ENCODE measurements at places on chromosomes 1 and 21. TPM values are rescaled to one million over a fixed set of nuclear protein-coding genes. Genes with fewer than 3 reads are reported as not detected.

DNA sequence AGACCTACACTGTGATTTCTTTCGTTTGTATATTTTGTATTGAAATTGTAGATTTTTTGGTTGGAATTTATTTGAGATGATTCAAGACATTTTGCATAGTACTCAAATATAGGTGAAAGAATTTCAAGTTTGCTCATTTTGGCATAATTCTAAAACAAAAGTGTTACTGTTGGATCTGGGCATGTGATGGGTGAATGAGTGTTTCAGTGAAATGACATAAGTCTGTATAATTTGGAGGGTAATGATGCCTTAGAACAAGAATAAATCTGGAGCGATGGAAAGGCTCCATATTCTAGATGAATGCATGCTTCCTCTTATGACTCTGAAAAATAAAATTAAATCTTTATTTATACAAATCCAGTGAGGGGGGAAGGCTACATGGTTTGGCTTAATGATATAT is 41.0 kb downstream of the NFIA start:
- H3K27me3 ChIP-seq, result no peaks in the 10 kb centered on the region
- H3K27ac ChIP-seq, result no peak overlapping the region
- H3K4me1 ChIP-seq, result peaks cover 40% of the 10 kb centered on the region
- H3K36me3 ChIP-seq, result no peaks in the 10 kb centered on the region
- no peak overlapping the region for H3K4me3 ChIP-seq
- DNase-seq, result no peak

DNA sequence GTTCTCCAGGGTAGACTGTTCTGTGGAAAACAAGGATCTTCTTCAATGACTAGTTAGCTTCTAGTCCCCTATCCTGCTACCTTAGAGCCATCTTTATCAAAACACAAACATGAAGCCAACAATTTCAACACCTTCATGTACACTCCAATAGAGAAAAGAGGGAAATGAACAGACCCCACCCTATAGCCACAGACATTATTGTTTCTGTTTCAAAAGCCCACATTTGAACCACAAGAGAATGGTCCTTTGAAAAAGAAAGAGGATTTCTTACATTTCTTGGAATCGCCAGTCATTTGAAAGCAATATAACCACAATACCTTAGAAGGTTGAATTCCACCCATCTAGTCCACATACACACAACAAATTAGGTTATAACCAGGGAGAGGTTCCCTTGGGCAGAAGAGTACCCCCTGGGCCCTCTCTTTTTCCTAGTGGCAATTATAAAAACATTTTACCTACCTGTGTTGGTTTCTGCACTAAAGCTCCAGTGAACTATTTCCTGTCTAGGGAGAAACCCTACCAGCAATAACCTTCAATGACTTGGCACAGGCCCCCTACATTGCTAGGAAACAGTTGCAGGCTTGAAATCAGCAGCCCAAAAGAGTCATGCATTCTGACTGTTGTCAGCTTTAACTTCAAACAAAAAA is 2.7 kb upstream of the LPGAT1 start:
- no peak overlapping the region for H3K4me3 ChIP-seq
- H3K27me3 ChIP-seq, result peaks cover 3% of the 10 kb centered on the region
- H3K27ac ChIP-seq, result no peak overlapping the region
- H3K36me3 ChIP-seq, result no peaks in the 10 kb centered on the region
- DNase-seq, result no peak
- peaks cover 9% of the 10 kb centered on the region for H3K4me1 ChIP-seq

GRCh38 chr1:121522061-121522759 is 337.4 kb downstream of the SRGAP2C start:
- no peaks in the 10 kb centered on the region for H3K36me3 ChIP-seq
- peaks cover 14% of the 10 kb centered on the region for H3K27me3 ChIP-seq
- no peak overlapping the region for H3K4me3 ChIP-seq
- peak; percentile 27 for DNase-seq
- H3K4me1 ChIP-seq, result no peaks in the 10 kb centered on the region
- no peak overlapping the region for H3K27ac ChIP-seq

GRCh38 chr1:89167590-89168230 is 8.1 kb downstream of the GBP7 start:
- H3K27me3 ChIP-seq, result no peaks in the 10 kb centered on the region
- no peak overlapping the region for H3K4me3 ChIP-seq
- peak; percentile 86 for DNase-seq
- H3K4me1 ChIP-seq, result no peaks in the 10 kb centered on the region

DNA sequence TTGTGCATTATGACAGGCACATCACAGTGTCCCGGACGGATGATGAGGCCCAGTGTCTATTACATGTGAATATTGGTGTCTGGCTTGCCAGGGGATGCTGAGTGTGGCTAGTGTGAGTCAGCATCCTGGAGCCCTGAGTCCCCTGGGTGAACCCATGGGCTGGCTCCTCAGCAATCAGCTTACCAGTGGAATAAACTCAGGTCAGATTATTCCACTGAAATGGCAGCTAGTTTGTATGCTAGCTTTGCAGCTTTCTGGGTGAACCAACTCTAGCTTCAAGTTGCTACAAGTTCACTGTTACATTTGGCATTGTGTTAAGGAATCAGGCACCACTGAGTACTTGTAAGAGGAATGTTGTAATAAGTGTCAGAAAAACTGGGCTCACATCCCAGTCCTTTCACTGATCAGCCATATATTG is 23.9 kb upstream of the RPTN start:
- peaks cover 13% of the 10 kb centered on the region for H3K4me1 ChIP-seq
- no peak overlapping the region for H3K4me3 ChIP-seq
- H3K36me3 ChIP-seq, result no peaks in the 10 kb centered on the region
- H3K27ac ChIP-seq, result no peak overlapping the region
- H3K27me3 ChIP-seq, result no peaks in the 10 kb centered on the region
- DNase-seq, result peak; percentile 90

DNA sequence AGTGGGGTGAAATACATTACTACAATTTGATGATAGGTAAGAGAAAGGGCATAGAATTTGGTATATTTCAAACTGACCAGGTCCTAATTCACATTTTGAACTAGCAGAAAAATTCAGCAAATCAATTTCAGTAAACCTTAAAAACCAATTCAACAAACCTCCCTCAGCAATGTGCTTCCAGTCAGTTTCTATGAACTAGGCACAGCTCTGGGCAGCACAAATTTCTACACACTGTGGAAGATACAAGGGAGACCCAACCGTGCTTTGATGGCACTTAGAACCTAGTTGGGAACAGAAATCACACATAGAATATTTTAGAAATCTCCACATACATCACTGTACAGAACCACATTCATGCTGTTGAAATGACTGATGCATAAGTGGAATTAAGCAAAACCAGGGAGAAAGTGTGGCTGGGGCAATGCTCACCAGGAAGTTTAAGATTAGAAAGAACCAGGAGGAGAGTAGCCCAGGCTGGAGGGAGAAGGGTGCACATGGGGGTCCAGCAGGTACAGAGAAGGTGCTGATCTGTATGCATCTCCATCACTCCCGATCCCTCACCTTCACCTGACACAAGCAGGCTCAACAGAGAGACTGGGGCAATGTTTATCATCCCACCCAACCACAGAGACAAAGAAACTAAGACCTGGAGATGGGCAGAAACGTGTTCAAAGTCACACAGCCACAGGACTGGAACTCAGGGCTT is 14.8 kb downstream of the C1orf226 start:
- no peaks in the 10 kb centered on the region for H3K27me3 ChIP-seq
- H3K4me1 ChIP-seq, result peaks cover 1% of the 10 kb centered on the region
- no peak for DNase-seq
- H3K36me3 ChIP-seq, result no peaks in the 10 kb centered on the region
- H3K4me3 ChIP-seq, result no peak overlapping the region

DNA sequence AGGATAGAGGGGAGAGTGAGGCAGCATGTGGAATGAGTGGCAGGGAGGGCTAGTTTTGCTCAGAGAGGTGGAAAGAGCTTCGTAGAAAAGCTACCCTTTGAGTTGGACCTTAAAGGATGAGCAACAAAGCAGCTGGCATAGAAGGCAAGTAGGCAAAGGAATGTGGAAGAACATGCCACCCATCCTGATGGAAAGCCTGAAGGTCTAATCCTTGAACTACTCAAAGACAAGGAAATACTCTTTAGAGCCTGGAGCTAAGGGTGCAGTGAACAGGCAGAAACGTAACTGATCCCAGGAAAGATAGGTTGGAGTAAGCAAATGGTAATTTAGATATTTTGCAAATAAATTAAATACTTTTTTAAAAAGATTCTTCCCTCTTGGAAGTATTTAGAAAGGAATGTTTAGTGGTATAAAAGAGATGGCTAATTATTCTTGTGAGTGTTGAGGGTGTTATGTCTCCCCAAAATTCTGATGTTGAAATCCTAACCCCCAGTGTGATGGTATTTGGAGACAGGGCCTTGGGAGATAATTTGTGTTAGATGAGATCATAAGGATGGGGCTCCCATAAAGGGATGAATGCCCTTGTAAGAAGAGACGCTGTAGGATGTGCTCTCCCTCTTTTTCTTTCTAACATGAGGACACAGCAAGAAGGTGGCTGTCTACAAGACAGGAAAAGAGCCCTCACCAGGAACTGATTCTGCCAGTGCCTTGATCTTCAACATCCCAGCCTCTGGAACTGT is 308.1 kb upstream of the RUNX1 start:
- DNase-seq, result no peak
- no peaks in the 10 kb centered on the region for H3K27me3 ChIP-seq
- no peak overlapping the region for H3K4me3 ChIP-seq
- H3K4me1 ChIP-seq, result no peaks in the 10 kb centered on the region

DNA sequence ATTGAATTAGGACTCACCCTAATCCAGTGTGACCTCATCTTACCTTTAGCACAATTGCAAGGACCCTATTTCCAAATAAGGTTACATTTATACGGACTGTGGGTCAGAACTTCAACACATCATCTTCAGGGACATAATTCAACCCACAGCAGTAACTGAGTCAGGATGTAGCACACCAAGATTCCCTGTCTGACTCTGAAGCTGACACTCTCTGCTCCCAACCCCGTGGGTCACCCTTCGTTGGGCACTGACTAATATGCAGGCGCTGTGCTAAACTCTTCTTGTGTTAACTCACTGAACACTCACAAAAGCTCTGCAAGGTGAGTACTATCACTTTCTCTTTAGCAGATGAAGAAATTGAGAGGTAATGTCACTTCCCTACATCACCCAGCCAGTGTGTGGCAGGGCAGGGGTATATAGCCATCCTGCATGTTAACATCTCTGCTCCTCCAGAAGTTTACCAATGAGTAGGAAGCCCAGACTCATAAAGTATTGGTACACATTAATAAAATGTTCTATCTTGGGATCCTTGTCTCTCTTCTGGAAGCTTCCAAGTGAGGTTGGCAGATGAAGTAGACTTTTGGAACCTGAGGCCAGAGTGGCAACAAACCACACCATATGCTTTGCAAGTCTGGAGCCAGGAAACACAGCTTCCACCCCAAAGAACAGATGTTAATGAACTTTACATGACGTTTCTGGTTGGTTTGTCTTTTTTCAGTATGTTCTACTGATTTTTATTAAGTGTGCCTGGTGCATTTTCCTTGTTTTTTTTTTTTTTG is 139.2 kb upstream of the KLHDC7A start:
- no peak overlapping the region for H3K27ac ChIP-seq
- H3K4me3 ChIP-seq, result no peak overlapping the region
- H3K27me3 ChIP-seq, result no peaks in the 10 kb centered on the region

DNA sequence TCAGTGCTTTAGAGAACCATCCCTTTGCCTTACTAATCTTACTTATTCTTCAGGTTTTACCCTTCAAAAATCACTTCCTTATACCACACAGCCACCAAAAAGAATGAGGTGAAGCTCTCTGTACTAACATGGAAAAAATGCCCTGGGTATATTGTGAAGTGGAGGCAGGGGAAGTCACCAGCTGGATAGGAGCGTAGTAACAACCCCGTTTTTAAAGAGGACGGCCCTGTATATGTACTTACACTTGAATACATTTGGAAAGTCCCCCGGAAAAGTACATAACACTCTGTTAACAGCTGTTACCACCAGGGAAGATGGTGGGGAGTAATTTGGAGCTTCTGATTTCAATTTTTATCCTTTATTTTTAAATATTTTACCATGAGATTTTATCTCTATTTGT is 28.2 kb upstream of the KHDRBS1 start:
- H3K27ac ChIP-seq, result no peak overlapping the region
- H3K27me3 ChIP-seq, result no peaks in the 10 kb centered on the region
- no peaks in the 10 kb centered on the region for H3K36me3 ChIP-seq
- no peaks in the 10 kb centered on the region for H3K4me1 ChIP-seq
- no peak overlapping the region for H3K4me3 ChIP-seq

DNA sequence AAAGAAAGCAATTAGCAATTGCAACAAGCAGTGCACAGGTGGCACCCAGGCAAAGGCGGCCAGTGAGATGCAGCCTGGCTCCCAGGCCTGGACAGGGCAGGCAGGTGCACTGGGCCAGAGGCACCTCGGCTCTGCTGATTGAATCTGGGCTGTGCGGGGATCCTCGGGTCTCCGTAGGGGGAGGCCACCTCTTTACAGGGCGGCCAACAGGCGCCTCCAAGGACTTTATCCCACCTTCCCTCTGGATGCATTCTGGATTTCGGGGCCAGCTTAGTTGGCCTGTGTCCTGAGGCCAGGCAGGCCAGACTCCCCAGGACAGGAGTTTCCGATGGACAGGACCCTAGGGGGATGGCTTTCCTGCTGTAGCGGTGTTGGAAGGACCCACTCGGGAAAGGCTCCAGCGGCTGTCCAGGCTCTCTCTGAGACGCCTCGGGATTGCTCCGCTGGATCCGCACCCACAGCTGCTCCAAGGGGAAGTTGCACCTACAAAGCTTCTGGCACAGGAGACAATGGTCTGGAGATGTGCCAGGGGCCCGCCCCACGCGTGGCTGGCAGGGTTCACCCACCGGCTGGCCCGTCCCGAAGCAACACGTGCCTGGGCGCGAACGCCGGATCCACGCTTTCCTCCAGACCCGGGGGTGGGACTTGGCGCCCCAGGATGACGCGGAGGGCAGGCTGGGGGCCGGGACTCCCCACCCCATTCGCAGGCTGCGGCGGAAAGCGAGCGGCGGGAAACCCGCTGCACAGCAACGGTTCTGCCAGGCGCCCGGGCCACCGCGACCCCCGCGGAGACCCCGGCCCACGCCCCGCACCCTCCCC is 810 bp downstream of the SLC19A1 start:
- no peaks in the 10 kb centered on the region for H3K36me3 ChIP-seq
- H3K27ac ChIP-seq, result no peak overlapping the region
- H3K4me3 ChIP-seq, result peak overlapping the region; percentile 13
- peaks cover 21% of the 10 kb centered on the region for H3K4me1 ChIP-seq

- no peak overlapping the region for H3K4me3 ChIP-seq
- no peaks in the 10 kb centered on the region for H3K36me3 ChIP-seq
- no peaks in the 10 kb centered on the region for H3K4me1 ChIP-seq
- DNase-seq, result no peak
- peaks cover 12% of the 10 kb centered on the region for H3K27me3 ChIP-seq
Measured at GRCh38 chr1:3359756-3360440, 94.6 kb upstream of the ARHGEF16 start.

- H3K36me3 ChIP-seq, result no peaks in the 10 kb centered on the region
- no peaks in the 10 kb centered on the region for H3K4me1 ChIP-seq
- H3K4me3 ChIP-seq, result no peak overlapping the region
- H3K27me3 ChIP-seq, result no peaks in the 10 kb centered on the region
Measured at GRCh38 chr1:86453664-86454063, 15.1 kb upstream of the CLCA1 start.

GRCh38 chr1:166111430-166111829 is 55.4 kb downstream of the FAM78B start:
- no peaks in the 10 kb centered on the region for H3K27me3 ChIP-seq
- no peak overlapping the region for H3K27ac ChIP-seq
- no peak overlapping the region for H3K4me3 ChIP-seq
- DNase-seq, result no peak
- no peaks in the 10 kb centered on the region for H3K4me1 ChIP-seq

The ADORA3 gene
- 1.1 TPM for total RNA-seq
